ENCODE measurements at places on chromosomes 2 and 18. TPM values are rescaled to one million over a fixed set of nuclear protein-coding genes. Genes with fewer than 3 reads are reported as not detected.

The CDK5R2 gene
- 0.12 TPM for total RNA-seq

The SLC19A3 gene
- total RNA-seq, result not detected

The NEMP2 gene
- total RNA-seq, result 17.3 TPM

DNA sequence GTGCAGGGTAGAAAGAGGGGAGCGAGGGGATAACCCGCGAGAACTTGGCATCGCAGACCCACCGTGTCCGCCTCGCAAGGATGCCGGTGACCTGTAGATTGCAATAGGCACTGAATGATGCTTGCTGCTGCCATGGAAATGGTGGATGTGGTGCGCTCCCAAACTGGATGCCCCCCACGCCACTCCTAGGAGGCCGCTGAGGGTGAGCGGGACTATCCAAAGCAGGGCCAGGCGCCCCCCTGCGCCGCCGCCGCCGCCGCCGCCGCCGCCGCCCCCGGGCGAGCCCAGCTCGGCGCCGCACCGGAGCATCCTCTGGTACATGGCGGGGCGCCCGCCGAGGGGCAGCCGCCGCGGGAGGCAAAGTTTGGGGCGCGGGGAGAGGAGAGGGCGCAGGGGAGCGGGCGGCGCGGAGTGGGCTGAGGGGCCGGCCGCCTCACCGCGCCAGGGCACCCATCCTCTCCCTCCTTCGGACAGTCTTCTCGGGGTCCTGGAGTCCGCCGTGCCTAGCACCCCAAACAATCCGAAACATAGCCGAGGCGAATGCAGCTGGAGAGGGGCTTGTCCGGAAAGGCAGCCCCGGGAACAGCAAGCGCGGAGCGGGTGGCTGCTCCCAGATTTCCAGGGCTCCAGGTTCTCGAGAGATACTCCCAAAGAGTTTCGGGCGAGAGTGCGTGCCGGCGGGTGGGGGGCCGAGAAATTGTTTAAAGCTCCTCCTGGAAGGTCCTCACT lies 685.1 kb downstream of the NRXN1 start:
- peaks cover 9% of the 10 kb centered on the region for H3K27me3 ChIP-seq
- H3K36me3 ChIP-seq, result no peaks in the 10 kb centered on the region
- H3K4me3 ChIP-seq, result no peak overlapping the region
- H3K27ac ChIP-seq, result no peak overlapping the region
- H3K4me1 ChIP-seq, result no peaks in the 10 kb centered on the region
- DNase-seq, result no peak

DNA sequence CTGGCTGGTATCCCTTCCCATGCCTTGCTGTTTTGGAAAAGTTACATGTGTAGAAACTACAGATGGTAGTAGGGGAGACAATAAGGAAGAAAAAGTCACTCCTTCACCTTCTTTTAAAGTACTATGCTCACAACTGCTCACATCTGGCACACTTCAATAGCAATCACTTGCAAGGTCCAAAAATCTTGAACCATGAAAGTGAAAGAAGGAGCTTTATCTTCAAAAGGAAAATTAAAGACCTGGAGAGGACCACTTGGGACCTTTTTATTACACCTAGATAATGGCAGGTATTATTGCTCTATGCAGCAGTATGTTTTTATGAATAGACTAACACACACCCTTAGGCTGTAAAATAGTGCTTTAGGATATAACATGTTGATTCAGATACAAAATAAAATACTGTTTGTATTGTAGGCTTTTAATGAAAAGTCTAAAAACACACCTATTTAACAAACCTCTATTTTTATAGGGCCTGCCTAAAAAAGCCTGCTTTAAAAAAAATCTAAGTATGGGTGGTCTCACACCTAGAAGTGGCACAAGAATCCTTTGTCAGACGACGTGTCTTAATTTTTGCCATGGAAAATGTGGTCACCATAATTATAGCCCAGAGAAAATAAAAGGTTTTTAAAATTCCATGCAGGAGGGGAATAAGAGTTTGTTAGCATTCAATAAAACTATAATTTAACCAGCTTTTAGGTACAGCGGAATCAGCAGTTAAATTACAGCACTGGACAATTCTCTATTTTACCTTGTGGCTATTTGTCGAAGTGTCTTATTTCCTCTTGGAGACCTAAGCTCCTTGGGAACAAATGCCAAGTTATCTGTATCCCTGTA lies 124.0 kb downstream of the BCL2 start:
- H3K27me3 ChIP-seq, result no peaks in the 10 kb centered on the region
- no peak for DNase-seq
- H3K4me1 ChIP-seq, result peaks cover 48% of the 10 kb centered on the region
- H3K4me3 ChIP-seq, result no peak overlapping the region
- H3K36me3 ChIP-seq, result no peaks in the 10 kb centered on the region

GRCh38 chr18:26677957-26678356 lies 129.6 kb upstream of the KCTD1 start:
- no peak overlapping the region for H3K27ac ChIP-seq
- H3K27me3 ChIP-seq, result no peaks in the 10 kb centered on the region
- no peaks in the 10 kb centered on the region for H3K36me3 ChIP-seq
- H3K4me1 ChIP-seq, result no peaks in the 10 kb centered on the region

GRCh38 chr2:194363295-194363694 lies 1293.7 kb upstream of the SLC39A10 start:
- H3K4me1 ChIP-seq, result no peaks in the 10 kb centered on the region
- no peak overlapping the region for H3K27ac ChIP-seq
- no peak overlapping the region for H3K4me3 ChIP-seq
- no peaks in the 10 kb centered on the region for H3K27me3 ChIP-seq

DNA sequence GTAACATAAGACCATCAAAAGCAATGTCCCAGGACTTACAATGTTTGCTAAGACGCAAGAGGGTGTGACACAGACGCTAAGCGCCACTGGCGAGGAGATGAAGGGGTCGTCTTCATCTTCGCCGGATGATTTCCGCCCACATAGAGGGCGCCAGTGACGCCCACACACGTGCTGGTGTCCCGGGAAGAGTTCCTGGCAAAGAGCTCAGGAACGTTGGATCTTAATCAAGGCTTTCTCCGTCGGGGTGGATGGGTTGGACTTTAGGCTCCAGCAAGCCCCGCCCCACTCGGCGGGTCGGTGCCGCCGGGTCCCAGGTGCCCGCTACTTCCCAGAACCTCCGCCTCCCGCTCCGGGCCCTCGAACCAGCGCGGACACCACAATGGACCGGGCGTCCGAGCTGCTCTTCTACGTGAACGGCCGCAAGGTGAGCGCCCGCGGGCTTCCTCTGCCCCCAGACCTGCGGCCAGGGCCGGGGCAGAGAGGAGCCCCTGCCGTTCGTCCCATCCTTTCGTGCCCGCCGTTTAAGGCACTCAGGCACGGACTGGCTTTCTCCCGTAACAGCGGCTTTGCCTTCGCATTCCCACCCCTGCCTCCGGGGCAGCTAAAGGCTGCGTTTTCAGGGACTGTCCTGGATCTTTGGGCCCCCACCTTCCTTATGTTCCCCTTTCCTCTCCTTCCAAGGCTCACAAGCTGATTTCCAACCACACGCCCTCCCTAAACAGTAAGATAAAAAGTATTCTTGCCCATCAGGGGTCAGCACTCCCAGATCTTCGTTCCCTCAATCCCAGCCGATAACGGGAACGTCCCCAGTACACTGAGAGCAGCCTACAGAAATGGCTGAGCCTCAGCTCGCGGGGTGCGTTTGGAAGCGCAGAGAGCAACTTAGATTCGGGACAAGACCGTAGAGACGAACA lies at the start of gene AOX1:
Gene AOX1, plus strand, starts transcription at position 285 of the 914 bp plus-strand sequence. Its CDS starts 95 bp downstream, at position 380.
- no peaks in the 10 kb centered on the region for H3K36me3 ChIP-seq
- peaks cover 19% of the 10 kb centered on the region for H3K27me3 ChIP-seq
- peak within 1 kb of the TSS; percentile 50 for H3K4me3 ChIP-seq
- no peak within 1 kb of the TSS for H3K27ac ChIP-seq
- peaks cover 12% of the 10 kb centered on the region for H3K4me1 ChIP-seq
- DNase-seq, result peak; percentile 54
